ENCODE measurements at places on chromosomes 5 and 9.

DNA sequence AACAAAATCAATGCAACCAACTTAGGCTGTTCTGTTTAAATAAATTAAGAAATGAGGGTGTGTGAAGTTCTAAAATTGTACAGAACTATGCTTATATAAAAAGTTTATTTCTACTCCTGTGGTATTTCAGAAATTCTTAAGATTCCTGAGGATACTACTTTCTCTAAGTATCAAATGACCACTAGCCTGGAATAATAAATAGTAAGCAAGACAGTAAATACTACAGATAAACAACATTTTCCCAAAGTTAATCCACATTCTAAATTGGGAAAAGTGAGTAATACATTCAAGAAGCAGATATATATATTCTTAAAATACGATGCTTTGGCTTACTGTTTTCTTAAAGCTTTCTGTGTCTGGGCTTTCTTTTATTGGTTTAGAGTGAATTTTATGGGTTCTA is 29.5 kb downstream of the CCNH start:
- no peak for DNase-seq

- DNase-seq = no peak
Measured at GRCh38 chr5:91938441-91938840, 555.3 kb upstream of the ARRDC3 start.

- DNase-seq = peak; percentile 64
Measured at GRCh38 chr9:114278881-114279570, 43.9 kb upstream of the ORM1 start.

DNA sequence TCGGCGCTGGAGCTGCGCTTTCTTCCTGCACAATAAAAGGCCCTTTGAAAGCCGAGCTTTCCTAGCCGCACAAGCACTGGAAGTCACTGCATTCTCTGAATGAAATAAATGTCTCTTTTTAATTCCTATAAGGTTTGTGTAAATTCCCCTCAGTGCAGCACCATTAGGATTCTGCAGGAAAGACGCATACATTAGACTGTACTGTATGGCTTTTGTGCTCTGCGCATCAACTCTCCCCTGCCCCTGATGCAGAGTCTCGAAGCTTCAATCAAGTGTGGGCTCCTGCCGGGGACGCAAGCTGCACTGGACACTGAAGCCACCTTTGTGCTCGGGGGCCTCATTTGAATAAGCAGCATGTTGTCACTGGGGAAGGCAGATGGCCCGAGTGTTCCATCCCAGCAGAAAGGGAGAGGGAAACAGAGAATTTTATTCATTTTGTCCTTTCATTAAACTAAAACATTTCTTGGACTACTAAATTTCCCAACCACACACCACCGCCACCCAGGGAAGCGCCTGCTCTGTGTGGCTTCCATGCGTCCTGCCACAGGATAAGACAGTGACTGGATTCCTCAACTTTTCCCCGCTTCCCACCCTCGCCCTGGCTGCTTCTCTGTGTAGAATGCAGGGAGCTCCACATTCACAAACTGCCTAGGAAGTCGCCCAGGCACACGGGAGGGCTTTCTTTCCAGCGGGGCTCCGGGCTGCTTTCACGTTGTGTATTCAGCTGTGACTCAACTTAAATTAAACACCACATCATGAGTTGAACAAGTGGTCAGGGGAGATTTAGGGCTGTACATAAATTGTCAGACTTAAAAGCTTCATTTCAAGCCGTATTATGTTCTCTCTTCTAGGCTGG is 635.4 kb downstream of the IRX1 start:
- DNase-seq = no peak

- peak; percentile 1 for DNase-seq
Measured at GRCh38 chr5:61299261-61299681, 32.8 kb upstream of the ZSWIM6 start.

- DNase-seq = peak; percentile 58
Measured at GRCh38 chr9:15642369-15642962, 89.6 kb downstream of the CCDC171 start.

DNA sequence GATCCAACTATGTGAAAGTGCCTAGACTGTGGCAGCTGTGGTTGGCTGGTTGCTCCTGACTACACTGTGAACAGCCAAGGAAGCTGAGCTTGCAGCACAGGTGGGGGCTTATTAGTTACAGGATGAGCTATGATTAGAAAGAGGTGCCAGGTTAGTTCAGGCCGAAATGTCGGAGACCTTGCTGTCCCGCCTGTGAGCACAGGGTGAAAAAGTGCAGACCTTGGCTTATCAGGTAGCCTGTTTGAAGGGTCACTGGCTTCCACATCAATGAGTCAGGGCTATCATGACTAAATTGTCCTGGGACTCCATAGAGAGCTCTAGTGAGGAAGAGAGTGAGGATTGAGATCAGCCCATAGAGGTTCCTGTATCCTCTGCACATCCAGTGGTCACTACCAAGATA is 114.3 kb upstream of the PLPPR1 start:
- no peak for DNase-seq

GRCh38 chr9:112366591-112366990 is 13.3 kb upstream of the HSDL2 start:
- DNase-seq = no peak

DNA sequence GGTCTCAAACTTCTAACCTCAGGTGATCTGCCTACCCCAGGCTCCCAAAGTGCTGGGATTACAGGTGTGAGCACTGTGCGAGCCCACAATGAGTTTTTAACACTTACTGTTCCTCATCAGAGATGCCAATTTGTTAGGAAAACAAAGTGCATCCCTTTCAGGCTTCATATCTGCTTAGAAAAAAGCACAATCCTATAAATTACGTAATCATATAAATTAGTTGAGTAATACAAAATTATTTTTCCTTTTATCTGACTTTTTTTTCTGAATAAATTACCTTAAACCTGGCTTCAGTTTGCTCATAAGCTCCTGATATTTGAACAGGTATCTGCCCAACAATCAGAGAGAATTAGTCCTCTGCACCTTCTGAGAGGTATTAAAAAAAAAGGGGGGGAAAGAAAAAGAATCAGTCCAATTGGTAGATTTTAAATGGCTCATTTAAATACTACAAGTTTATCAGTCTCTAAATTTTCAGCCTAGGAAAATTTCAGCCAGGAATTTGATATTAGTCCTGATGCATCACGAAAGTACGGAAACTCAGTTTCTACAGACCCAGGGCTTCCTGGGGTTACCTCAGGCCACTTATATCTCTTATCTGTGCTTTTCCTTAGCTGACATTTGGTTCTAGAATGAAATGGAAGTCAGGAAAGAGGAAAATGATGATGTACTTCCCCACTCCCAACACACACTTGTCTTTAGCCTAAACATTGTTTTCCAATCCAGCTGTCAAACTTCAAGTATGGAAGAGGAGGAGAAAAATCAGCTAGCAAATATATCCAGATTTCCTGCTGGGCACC is 26.8 kb downstream of the ITGA1 start:
- no peak for DNase-seq

DNA sequence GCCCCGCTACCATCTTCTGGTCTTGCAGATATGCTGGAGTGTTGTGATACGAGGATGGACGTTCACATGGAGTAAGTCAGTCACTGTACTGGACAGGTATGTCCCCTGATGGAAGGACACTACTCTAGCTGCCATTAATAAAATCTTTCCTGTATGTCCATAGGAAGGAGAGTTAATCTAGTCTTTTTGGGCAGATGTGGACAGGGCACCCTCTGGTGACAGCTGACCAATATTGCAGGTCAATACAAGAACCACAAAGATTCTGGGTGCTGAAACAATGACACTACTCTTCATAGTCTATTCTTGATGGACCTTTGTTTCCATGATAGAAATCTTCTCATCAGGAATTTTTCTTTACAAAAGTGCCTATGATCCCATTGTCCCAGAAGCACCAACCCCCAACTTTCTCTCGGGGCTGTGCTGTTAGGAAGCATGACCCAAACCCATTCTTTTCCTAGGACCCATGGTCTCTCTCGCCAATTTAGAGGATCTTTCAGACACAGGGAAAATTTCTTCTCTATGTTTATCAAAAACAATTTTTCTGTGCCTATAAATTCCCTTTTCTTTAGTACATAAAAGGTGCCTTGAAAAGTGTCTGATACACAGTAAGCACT is 376.9 kb downstream of the DTWD2 start:
- no peak for DNase-seq

- DNase-seq = no peak
Measured at GRCh38 chr5:122874179-122874875, 28.9 kb downstream of the SNX24 start.

GRCh38 chr9:112175796-112176315 is 759 bp upstream of the SUSD1 start:
- no peak for DNase-seq

Measured in NCI-H2171 treated with DMSO at 0.1 percent for 48 hours (cell line).